ENCODE measurements at places on chromosomes 6 and 20.

GRCh38 chr20:34237942-34238341 lies 3.3 kb upstream of the ASIP start:
- DNase-seq = no peak

GRCh38 chr6:147604373-147604772 lies 95.9 kb downstream of the SAMD5 start:
- no peak for DNase-seq

GRCh38 chr20:20201124-20201523 lies 148.8 kb downstream of the CFAP61 start:
- DNase-seq = no peak

DNA sequence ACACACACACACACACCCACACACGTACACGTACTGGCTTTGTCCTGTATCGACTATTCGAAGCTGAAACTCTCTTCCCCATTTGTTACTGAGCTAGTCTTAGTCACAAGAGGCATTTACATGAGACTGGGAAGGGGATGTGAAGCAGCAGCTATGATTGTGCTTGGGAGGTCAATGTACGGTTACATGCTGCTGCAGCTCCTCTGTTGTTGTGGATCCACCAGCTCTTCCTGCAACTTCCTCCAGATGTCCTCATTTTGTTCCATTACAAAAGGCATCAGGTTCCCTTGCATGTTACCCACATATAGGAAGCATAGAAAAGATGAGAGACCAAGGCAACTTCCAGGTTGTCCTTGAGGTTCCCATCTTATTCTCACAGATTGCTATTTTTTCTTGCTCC lies 612.4 kb upstream of the IMPG1 start:
- DNase-seq = no peak

GRCh38 chr20:46139266-46139889 lies 21.3 kb downstream of the CD40 start:
- DNase-seq = no peak

Data from amygdala (tissue), 56 donors.